ENCODE measurements at places on chromosomes 4 and X. TPM values are rescaled to one million over a fixed set of nuclear protein-coding genes. Genes with fewer than 3 reads are reported as not detected.

The ADRA2C gene
- total RNA-seq, result not detected

The RRH gene
- total RNA-seq, result 0.32 TPM

The CHM gene
- total RNA-seq, result 16.2 TPM

The HTN3 gene
- total RNA-seq, result not detected

The MAGEE2 gene
- not detected for total RNA-seq

The GDPD2 gene
- 0.25 TPM for total RNA-seq

The CDS1 gene
- total RNA-seq, result not detected

The STS gene
- 1.7 TPM for total RNA-seq

The TMEM156 gene
- 20.5 TPM for total RNA-seq

The SPANXN5 gene
- not detected for total RNA-seq

The GLRB gene
- total RNA-seq, result not detected

The TMEM31 gene
- not detected for total RNA-seq

The IL3RA gene
- total RNA-seq, result 18.4 TPM

The NDNF gene
- total RNA-seq, result not detected

The VCX3A gene
- total RNA-seq, result not detected

The MAGEB18 gene
- not detected for total RNA-seq

The MAP9 gene
- 3.3 TPM for total RNA-seq

The FBXW7 gene
- 48.5 TPM for total RNA-seq

The IL13RA2 gene
- total RNA-seq, result not detected

The NKX6-1 gene
- not detected for total RNA-seq

The CLGN gene
- total RNA-seq, result 0.43 TPM

The MAGEB4 gene
- total RNA-seq, result not detected

The FAAH2 gene
- 4.2 TPM for total RNA-seq

The TCEANC gene
- 9.9 TPM for total RNA-seq

The TREX2 gene
- total RNA-seq, result 2.3 TPM

The CYP4V2 gene
- 24.4 TPM for total RNA-seq

The ZNF718 gene
- 13.0 TPM for total RNA-seq

The TXK gene
- total RNA-seq, result 6.8 TPM

The EMD gene
- 56.4 TPM for total RNA-seq

The SLITRK4 gene
- not detected for total RNA-seq

The MAGEB1 gene
- not detected for total RNA-seq

The PCDH7 gene
- total RNA-seq, result not detected

The ADGRG4 gene
- total RNA-seq, result not detected

The BRS3 gene
- total RNA-seq, result not detected

The ENOPH1 gene
- 42.3 TPM for total RNA-seq

The CDX4 gene
- not detected for total RNA-seq

The PAGE1 gene
- not detected for total RNA-seq

Measured in T-helper 2 cell treated with Interferon-gamma antibody and Interleukin-4, amounts not matched to agents 100 ng/mL and 5 ng/mL, for 36 hours (primary cell).